ENCODE measurements at places on chromosomes 5 and 9.

GRCh38 chr9:98009936-98010335 lies 26.8 kb downstream of the ANP32B start:
- DNase-seq: no peak

DNA sequence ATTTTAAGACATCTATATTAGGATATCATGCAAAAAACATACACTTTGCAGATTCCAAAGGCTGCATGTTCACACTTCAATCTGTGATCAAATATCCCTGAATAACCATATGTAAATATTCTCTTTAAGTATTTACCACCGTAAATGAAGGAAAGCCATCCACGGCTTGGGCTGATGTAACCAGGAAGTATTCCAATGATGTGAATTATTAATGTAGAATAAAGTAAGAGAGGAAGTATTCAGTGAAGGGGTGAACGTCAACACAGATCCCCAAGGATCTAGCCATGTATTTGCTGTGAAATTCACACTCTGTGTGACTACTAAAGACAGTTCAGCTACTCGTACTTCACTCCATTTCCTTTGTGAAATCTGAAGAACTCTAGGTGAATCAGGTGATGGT lies 75.2 kb downstream of the CDH6 start:
- DNase-seq: no peak

DNA sequence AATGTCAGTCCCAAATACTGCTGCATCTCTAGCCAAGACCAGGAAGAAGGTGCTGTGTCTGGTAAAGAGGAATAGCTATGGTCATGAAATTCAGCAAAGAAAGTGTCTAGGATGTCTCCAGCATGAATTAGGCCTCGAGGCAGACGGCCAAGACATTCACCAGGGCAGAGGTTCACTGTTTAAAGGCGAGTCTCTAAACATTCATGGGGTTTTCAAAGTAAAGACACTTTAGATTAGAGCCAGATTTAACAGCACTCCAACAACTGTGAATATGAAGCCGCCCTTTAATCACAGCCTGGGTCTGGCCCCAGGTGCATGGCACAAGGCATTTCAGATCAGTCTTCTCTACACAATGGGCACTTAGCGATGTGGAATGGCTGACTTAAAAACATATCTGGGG lies 95.0 kb downstream of the ANKH start:
- no peak for DNase-seq

GRCh38 chr5:84202136-84202535 lies 182.5 kb downstream of the EDIL3 start:
- no peak for DNase-seq

- DNase-seq: no peak
Observed at GRCh38 chr9:133949486-133950061, 42.5 kb downstream of the VAV2 start.

Measured in activated CD4-positive, alpha-beta T cell treated with anti-CD3 and anti-CD28 coated beads for 24 hours (primary cell).